Kidney epithelial cell (primary cell): ENCODE measurements at places on chromosomes 11 and 22.

DNA sequence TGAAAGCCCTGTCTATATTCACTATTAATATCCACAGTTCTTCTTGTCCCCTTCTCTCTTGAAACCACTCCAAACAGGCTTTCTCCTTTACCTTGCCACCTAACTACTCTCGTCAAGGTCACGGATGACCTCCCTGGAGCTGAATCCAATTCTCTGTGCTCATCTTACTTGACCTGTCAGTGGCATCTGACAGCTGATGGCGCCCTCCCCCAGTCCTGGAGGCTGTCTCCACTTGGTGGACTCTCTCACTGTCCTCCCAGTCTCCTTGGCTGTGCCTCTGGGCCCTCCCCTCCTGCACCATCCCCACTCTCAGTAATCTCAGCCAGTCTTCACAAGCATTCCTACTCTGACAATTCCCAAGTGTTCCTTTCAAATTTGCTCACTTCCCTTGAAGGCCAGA is 8.7 kb downstream of the TNKS1BP1 start:
- DNase-seq, result no peak

- no peak for DNase-seq
These were observed 37.9 kb downstream of the MYO18B start for GRCh38 chr22:25779890-25780289.

DNA sequence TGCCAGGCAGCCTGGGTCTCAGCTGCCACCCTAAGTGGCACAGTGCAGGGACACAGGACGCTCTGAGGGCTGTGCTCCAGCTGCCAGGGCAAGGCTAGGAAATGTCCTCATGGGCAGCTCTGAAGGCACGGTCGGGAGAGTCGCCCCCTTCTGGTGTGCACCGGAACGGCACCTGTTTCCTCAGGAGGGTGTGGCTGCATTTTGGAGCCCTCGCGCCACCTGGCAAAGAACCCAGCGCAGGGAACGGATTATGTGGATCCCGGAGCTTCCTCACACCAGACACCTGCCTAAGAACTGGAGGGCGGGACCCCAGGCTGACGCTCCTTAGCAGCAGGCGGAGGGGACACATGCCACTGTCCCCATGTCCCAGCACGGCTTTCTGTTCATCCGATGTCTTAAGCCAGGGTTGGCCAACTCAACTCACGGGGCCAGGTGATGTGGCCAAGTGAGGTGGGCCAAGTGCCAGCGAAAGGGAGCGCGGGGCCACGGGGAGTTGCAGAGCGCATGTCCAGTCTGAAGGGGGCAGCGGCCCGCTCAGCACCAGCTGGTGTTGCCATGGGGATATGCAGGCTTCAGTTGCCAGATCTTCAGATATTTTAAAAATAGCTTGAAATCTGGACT is 5.1 kb upstream of the SLC22A8 start:
- DNase-seq, result no peak

DNA sequence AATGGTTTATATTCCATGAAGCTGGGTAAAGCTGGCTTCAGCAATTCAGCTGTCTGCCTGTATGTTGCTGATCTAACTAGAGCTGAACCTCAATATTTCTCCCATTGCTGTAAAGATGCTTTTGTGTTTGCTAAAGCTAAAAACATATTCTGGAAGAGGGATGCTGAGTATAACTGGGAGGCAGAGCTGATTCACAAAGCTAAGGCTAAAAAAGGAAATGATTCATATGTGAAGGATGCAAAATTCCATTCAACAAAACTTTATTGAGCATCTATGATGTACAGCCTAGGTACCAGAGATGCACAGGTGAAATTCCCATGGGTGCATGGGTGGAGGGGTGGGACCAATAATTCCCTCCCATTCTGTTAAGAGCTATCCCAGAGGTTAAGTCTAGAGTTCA is 193.9 kb downstream of the KIF18A start:
- DNase-seq, result no peak

GRCh38 chr22:21940521-21940920 is 12.1 kb downstream of the PPM1F start:
- no peak for DNase-seq

DNA sequence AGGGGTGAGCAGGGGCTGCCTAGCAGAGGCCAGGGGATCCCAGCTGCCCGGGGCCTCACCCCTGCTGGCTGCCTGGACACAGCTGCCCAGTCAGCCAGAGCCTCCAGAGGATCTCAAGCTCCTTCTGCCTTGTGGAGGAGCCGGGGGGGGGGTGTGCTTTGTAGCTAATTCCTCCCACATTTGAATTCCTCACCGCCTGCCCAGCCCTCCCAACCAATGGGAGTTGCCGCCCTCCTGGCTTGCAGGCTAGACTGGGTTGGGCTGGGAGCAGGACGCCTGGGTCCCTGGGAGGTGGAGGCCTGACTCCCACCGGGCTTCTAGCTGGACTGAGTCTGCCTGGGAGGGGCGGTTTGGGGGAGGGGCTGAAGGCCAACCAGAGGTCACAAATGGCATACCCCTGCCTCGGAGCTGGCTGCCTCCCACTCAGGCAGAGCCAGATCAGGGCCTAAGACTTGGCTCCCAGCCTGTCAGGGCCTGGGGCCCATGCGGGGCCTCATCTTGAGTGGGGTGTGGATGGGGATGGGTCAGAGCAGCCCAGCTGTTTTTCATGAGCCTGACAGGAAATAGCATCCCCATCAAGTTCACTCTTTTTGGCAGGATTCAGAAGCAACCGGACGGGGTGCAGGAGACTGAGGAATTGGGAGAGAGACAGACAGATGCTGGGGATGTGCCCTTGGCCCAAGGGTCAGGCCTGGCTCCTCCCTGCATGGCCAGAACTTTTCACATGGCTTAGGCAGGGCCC is 29.2 kb upstream of the PDE2A start:
- no peak for DNase-seq

- DNase-seq, result no peak
These were observed 216.6 kb upstream of the NARS2 start for GRCh38 chr11:78791254-78791653.
